ENCODE measurements at places on chromosomes 5 and 9.

DNA sequence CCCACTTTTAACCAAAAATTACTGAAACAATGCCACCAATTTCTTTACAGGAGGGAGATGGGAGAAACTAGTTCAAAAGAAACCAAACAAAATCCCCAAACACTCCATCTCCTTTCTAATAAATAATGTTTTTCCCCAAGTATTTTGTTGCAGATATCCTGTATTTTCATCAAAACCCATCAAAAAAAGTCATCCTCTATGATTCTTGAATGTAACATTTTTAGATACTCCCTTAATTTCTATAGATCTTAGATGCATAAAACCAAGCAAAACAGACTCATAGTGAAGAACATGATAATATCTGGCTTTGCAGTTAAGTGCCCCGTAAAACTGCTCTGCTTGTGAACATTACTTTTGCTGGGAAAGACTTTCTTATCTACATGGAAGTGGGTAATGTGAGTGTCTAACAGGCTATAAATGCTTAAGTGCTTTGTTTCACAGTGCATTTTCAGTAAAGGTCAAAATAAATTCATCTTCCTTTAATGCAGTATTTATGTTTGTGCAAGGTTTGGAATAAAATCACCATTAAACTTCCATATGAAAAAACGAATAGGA, 77.3 kb upstream of the TBCA start:
- no peak for DNase-seq

DNA sequence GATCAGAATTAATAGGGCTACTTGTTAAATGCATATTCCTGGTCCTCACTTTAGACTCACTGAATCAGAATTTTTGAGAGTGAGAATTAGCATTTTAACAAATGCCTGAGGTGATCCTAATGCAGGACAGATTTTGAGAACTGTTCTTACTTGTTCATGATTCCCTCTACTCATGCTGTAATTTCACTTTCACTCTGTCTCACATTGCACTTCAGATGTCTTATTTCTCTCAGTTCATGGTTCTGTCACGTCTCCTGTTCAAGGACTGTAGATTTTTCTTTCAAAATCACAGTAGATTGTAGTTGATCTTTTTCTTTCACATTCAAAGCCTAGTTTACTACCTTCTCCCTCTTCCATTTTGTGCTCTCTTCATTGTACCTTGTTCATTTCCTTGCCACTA, 54.3 kb downstream of the ADGRV1 start:
- DNase-seq: no peak

DNA sequence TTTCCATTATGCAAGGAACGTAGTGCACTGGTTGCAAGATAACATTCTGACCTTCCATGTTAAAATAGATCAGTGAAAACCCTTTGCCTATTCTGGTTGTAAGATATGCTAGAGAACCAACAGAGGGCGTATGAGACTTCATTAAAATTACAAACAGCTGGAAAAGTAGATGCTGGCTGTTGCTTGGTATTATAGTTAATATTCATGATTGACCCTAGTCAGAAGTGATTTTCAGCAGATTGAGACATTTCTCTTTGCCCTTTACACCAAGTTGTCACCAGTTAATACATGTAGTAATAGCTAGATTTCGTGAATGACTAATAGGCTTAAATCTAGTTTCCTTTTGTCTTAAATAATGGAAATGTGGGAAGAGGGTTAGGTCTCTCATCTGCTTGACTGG, 13.8 kb upstream of the FGF18 start:
- no peak for DNase-seq

- DNase-seq: no peak
Observed at GRCh38 chr9:113568571-113569321, 105.2 kb downstream of the RGS3 start.

DNA sequence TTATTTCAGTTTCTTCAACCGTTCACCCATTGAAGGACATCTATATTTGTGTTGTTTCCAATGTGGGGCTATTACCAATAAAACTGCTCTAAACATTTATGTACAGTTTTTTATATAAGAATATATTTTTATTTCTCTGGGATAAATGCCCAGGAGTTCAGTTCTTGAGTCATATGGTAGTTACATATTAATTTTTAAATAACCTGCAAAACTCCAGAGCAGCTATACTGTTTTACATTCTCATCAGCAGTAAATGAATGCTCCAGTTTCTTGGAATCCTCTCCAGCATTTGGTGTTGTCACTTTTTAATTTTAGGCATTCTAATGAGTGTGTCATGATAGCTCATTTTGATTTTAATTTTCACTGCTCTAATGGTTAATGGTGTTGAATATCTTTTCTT, 36.2 kb downstream of the CDK7 start:
- no peak for DNase-seq

DNA sequence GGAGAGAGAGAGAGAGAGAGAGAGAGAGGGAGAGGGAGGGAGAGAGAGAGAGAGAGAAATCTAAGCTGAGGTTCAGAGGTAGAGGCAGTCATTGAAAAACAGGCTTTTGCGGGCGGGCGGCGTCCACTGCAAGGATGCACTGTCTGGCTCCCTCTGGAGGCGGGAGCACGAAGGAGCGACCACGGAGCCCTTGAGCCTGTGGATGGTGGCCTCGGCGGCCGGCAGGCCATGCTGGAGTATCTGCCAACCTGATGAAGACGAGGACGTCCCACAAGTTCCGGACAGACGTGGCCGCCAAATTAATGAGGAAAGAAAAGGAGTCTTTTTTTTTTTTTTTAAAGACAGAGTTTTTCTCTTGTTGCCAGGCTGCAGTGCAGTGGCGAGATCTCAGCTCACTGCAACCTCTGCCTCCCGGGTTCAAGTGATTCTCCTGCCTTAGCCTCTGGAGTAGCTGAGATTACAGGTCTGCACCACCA, 2.2 kb upstream of the CCDC125 start:
- peak; percentile 42 for DNase-seq

DNA sequence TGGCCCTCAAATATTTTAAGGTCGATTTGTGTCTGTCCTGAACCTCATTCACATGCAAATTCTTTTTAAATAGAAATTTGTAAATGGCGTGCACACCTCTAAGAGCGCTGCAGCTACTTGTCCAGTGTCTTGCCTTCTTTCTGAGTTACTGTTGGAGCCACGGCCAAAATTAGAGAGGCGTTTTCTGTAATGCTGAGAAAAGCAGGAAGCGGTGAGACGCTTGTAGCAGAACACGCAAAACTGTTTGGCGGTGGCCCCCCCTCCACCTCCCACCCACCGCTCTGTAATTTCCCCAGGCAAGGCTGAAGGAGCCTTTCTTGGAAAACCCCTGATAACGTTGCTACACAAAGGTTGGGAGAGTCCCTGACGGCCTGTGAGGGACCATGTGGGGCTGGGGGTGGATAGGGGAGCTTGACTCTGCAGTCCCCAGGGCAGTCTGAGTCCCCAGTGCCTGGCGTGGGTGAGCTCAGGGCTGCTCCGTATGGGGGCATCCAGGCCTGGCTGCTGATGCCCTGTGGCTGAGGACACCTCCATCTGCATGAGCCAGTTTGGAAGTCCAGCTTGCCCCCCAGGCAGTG, 96.5 kb downstream of the GADD45G start:
- DNase-seq: peak; percentile 9

DNA sequence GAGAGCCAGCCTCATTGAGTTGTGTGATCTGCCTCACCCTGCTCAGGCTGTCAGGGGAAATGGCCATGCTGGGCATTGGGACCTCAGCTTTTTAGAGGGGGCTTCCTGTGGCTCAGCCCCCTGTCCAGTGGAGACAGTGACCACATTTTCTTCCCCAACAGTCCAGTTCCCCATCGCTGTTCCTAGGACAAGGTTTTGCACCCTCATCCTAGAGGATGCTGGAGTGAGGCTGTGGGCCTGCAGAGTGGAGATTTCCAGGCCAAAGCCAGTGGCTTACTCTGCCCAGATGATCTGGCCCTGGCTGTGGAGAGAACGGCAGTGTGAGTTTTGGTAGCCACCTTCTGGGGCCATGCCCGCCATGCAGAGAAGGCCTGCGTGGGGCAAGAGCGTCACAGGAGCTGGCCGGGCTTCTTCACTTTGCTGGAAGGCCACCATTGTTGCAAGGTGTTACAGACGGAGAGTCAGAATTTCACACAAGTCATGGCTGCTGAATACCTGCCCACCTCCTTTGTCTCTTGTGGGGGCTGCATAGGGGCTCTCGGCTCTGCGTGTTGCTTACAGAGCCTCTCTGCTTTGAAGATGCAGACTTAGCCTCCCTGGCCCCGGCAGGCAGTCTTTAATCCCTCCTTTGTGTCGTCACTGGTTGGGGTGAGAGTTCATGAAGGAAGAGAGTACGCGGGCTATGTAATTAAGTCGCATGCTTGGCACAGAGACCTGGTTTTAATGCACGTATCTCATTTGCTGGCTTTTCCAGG, 35.2 kb upstream of the PITX1 start:
- DNase-seq: no peak

DNA sequence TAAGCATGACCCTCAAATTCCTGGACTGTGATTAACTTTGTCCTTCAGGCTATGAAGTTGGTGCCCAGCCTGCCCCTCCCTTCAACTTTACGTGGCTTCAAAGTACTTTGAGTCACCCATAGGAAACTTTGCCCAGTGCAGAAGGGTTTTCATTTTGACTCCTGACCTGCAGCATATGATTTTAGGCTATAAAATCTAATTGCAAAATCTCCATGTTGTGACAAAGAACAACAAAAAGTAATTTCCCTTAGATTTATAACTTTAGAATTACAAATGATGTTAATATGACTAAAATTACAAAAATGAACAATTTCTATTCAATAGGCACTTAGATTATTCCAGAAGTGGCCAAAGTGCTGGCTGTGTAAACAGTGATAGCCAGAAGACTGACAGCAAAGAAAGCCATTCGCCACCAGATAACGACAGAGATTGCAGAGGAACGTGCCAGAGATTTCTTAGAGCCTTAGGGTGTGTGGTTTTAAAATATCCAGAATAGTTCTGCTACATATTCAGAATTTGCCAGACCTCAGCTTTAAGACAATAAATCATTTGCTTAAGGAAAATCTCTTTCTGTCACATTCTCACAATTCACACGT, 197.4 kb downstream of the SEMA5A start:
- DNase-seq: no peak

GRCh38 chr5:1415059-1415425, 30.2 kb downstream of the SLC6A3 start:
- no peak for DNase-seq
